ENCODE measurements at places on chromosomes 6 and 20. TPM values are rescaled to one million over a fixed set of nuclear protein-coding genes. Genes with fewer than 3 reads are reported as not detected.
A peak's percentile ranks its signal among the peaks of the same experiment; 100 is the strongest.

Gene GPLD1
- polyA plus RNA-seq: 0.88 TPM

Gene MYMX
- 0.94 TPM for polyA plus RNA-seq

DNA sequence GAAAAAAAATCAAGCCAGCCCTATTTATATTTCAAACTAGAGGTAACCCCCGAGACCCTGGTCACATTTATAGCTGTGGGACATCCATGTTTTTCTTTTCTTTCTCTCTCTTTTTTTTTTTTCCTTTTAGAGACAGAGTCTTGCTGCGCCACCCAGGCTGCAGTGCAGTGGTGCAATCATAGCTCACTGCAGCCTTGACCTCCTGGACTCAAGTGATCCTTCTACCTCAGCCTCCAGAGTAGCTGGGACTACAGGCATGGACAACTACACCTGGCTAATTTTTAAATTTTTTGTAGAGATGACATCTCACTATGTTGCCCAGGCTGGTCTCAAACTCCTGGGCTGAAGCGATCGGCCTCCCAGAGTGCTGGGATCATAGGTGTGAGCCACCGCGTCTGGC, 12.1 kb downstream of the MAVS start:
- H3K27me3 ChIP-seq: no peaks in the 10 kb centered on the region
- H3K27ac ChIP-seq: no peak overlapping the region
- H3K4me3 ChIP-seq: no peak overlapping the region
- no peaks in the 10 kb centered on the region for H3K4me1 ChIP-seq
- no peak for DNase-seq
- peaks cover 74% of the 10 kb centered on the region for H3K36me3 ChIP-seq

Gene GABRR2
- polyA plus RNA-seq: 0.48 TPM

- no peaks in the 10 kb centered on the region for H3K4me1 ChIP-seq
- no peak overlapping the region for H3K27ac ChIP-seq
- no peak overlapping the region for H3K4me3 ChIP-seq
- no peak for DNase-seq
- H3K36me3 ChIP-seq: no peaks in the 10 kb centered on the region
These were observed 29.0 kb upstream of the SPDEF start for GRCh38 chr6:34585108-34585507.

DNA sequence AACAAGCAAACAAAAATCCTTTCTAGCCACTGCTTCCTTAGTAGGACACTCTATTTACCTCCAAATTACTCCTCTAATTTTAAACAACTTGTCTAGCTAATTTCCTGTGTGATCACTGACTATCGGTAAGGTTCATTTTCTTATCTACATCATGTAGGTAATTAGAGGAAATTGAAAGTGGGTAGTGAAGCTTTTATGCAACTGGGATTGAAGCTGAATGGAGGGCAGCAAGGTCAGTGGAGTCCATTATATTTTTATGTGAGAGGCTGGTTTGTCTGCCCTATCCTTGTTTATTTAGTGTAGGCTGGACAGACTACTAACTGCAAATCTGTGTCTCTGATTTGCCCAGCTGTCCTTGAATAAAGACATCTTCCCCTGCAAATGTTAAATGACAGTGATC, 88.5 kb upstream of the SIM1 start:
- DNase-seq: no peak
- H3K4me1 ChIP-seq: no peaks in the 10 kb centered on the region
- no peaks in the 10 kb centered on the region for H3K27me3 ChIP-seq

DNA sequence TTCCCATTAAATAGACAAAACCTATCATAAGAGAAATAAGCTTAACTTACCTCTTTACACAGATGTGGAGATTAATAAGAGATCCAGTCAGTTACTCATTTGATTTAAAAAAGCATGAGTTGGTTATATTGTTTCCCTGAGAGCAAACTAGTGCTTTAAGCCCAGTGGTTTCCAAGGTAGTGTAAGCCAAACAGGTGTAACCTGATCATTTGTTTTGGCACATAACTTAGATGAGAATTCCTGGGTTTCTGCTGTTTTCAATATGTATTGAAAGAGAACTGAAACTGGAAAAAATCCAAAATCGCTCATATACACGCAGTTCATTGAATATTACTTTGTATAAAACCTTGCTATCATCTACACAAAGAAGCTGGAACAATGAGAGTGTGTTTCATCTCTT, 30.5 kb upstream of the SMIM8 start:
- no peaks in the 10 kb centered on the region for H3K27me3 ChIP-seq
- no peak overlapping the region for H3K4me3 ChIP-seq
- no peak for DNase-seq
- H3K27ac ChIP-seq: no peak overlapping the region

- no peak for DNase-seq
- no peak overlapping the region for H3K27ac ChIP-seq
- H3K27me3 ChIP-seq: no peaks in the 10 kb centered on the region
- H3K4me3 ChIP-seq: no peak overlapping the region
- H3K36me3 ChIP-seq: no peaks in the 10 kb centered on the region
- no peaks in the 10 kb centered on the region for H3K4me1 ChIP-seq
These were observed 2.6 kb downstream of the RAB44 start for GRCh38 chr6:36700071-36700812.

DNA sequence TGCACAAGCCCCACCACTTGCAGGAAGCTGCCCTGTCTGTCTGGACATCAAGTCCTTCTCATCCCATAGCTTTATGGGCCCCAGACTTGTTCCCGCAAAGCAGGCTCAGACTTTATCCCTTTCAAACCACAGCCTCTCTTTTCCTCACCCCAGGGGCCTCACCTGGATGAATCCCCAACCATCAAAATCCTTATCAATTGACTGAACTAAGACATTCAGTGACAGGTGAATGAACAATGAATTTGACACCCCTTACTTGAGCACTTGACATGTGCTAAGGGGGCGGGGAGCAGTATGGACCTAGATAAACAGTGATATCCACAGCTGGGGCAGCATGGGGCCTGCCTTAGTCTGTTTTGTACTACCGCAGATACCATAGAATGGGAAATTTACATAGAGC, 5.0 kb downstream of the RAB44 start:
- no peak overlapping the region for H3K4me3 ChIP-seq
- H3K27me3 ChIP-seq: no peaks in the 10 kb centered on the region
- no peak overlapping the region for H3K27ac ChIP-seq

Gene AURKA
- 1.1 TPM for polyA plus RNA-seq

Gene CALHM4
- not detected for polyA plus RNA-seq

Gene LY6G5B
- polyA plus RNA-seq: 8.1 TPM

DNA sequence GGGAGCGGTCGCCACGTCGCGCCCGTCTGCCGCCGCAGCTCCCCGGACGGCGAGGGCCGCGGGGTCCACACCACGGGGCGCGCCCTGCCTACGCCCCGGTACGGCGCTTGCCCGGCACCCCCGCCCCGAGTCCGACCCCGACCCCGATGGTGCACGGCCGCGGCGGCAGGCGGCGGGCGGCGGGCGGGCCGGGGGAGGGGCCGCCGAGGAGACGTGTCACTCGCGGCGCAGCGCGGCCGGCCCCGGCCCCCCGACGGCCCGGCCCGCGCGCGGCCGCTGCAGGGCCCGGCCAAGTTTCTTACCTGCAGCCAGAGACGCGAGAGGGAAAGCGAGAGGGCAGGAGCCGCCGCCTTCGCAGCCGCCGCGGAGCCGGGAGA, 328 bp downstream of the RRBP1 start:
- peak overlapping the region; percentile 42 for H3K27ac ChIP-seq
- no peaks in the 10 kb centered on the region for H3K27me3 ChIP-seq
- no peak for DNase-seq
- H3K36me3 ChIP-seq: no peaks in the 10 kb centered on the region

DNA sequence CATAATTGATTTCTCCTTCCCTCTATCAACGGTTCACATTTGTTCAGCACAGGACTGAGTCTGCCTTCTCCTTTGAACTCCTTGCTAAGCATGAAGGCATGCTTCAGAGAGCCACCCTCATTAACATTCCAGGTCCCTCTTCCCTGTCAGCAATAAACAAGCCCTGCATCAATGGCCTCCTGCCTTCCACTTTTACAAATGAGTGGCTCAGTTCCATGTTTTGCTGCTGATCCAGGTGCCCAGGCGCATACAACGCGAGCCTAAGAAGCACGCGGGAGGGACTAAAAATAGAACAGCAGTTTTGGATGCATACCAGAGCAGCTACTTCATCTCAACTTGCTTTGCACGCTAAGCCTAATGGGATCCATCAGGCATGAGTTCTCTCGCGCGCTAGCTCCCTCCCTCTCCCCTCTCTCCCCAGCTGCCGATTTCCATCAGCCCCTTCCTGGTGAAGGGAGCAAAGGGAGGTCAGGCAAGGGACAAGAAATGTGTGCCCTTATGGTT, 53.4 kb downstream of the TRAF3IP2 start:
- peak overlapping the region; percentile 75 for H3K27ac ChIP-seq
- no peaks in the 10 kb centered on the region for H3K27me3 ChIP-seq
- peaks cover 28% of the 10 kb centered on the region for H3K4me1 ChIP-seq
- peak; percentile 86 for DNase-seq
- no peaks in the 10 kb centered on the region for H3K36me3 ChIP-seq

DNA sequence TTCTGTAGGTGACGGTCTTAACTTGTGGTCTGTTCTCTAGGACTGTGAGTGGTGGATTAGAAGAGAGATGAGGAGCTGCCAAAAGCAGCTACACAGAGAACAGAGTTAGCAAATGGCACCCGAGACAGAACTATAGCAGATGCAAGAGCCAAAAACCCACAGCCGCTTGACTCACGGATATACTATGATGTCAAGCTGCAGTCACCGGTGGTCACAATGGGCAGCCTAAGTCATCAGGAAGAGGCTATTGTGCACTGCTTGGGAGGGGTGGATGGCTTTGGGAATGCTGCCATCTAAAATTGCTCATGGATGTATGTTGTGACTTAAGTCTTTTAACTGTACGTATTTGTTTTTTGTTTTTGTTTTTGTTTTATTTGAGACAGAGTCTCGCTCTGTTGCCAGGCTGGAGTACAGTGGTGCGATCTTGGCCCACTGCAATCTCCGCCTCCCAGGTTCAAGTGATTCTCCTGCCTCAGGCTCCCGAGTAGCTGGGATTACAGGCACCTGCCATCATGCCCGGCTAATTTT, at the start of gene GTSF1L:
GTSF1L (minus strand) TSS at position 192 of the 528 bp plus-strand sequence. CDS start 308 bp downstream, outside the sequence.
- H3K4me1 ChIP-seq: no peaks in the 10 kb centered on the region
- no peak within 1 kb of the TSS for H3K4me3 ChIP-seq
- no peak within 1 kb of the TSS for H3K27ac ChIP-seq

Gene JAG1
- 6.8 TPM for polyA plus RNA-seq

Gene CASP8AP2
- 5.0 TPM for polyA plus RNA-seq
